Activated CD8-positive, alpha-beta T cell treated with anti-CD3 and anti-CD28 coated beads for 36 hours (primary cell): ENCODE measurements at places on chromosomes 16 and 17.
A peak's percentile ranks its signal among the peaks of the same experiment; 100 is the strongest.

DNA sequence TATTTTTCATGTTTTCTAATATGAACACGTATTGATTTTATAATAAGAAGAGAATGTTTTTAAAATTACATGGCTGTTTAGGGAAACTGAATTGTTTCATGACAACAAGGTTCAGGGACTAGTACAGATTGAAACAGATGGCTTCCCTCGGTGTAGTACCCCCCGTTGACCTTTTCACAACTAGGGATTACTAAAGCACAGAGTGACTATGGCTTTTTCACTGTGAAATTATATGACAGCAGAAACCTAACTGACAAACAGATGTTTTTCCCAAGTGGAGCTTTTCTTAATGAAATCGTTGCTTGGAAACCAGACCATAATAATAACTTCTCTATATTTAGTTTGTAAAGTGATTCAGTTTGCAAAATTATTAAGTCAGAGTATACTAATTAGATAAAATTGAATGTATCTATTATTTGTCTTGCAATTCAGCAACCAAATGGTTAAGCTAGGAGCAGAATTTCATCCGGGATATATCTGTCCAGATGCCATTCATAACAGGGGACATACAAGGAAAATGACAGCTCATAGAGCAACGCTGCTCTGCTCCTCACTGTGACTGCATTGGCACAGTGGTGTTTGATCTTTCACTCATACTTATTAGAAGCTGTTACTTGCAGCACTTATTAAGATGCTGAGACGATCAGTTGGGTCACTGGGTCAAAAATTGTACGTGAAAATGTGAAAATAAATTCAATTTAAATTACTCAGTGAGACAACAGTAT, 111.7 kb downstream of the TANGO6 start:
- no peak overlapping the region for H3K27ac ChIP-seq
- H3K4me3 ChIP-seq = no peak overlapping the region
- H3K27me3 ChIP-seq = no peaks in the 10 kb centered on the region

DNA sequence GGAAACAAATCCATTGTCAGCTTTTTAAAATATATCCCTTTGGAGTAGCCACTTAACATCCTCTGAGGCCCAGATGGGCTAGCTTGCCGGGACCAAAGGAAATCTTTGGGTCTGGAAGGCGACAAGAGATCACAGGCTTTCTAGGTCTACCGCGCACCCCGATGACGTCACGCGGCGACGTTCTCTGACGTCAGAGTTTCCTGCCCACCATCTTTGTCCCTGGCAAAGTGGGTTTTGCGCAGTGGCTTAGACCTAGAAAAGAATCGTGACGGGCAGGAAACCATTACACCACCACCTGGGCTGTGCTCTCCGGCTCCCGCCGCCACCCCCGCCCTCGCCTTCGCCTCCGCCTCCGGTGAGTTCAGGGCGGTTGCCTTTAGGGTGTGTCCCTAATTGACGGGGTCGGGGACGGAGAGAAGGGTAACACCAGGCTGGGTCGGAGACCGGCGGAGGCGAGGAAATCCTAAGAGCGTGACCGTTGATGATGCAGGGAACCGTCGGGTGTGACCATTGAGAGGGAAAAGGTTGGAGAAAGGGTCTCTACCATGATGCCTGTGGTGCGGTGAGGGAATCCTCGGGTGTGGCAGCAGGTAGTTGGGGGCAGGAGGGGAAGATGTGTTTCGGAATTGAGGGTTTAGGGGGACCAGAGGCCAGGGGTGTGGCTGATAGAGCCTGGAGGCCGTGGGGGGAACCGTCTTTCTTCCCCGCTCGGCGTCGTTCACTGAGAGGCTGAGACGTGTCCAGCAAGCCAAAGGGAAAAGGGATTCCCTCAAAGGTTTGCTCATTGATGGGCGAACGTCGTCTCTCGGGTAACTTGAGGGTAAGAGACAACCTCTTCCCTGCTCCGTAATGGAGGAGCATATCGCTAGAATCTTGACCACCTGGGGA, at the start of gene AP2B1:
Gene AP2B1 (plus strand): TSS at position 249 of the 888 bp plus-strand sequence. CDS start 6,709 bp downstream, outside the sequence.
- no peaks in the 10 kb centered on the region for H3K27me3 ChIP-seq
- peak within 1 kb of the TSS; percentile 99 for H3K27ac ChIP-seq
- H3K4me1 ChIP-seq = peaks cover 22% of the 10 kb centered on the region
- peak within 1 kb of the TSS; percentile 99 for H3K4me3 ChIP-seq
- peak; percentile 96 for DNase-seq

GRCh38 chr16:22070361-22071330, 21.7 kb upstream of the VWA3A start:
- no peak for DNase-seq
- H3K27ac ChIP-seq = no peak overlapping the region
- peaks cover 1% of the 10 kb centered on the region for H3K4me1 ChIP-seq
- H3K4me3 ChIP-seq = no peak overlapping the region
- peaks cover 13% of the 10 kb centered on the region for H3K36me3 ChIP-seq

GRCh38 chr16:72240466-72240865, 68.5 kb upstream of the PMFBP1 start:
- H3K4me3 ChIP-seq = no peak overlapping the region
- peaks cover 1% of the 10 kb centered on the region for H3K27me3 ChIP-seq
- no peaks in the 10 kb centered on the region for H3K36me3 ChIP-seq
- H3K4me1 ChIP-seq = no peaks in the 10 kb centered on the region
- no peak for DNase-seq

DNA sequence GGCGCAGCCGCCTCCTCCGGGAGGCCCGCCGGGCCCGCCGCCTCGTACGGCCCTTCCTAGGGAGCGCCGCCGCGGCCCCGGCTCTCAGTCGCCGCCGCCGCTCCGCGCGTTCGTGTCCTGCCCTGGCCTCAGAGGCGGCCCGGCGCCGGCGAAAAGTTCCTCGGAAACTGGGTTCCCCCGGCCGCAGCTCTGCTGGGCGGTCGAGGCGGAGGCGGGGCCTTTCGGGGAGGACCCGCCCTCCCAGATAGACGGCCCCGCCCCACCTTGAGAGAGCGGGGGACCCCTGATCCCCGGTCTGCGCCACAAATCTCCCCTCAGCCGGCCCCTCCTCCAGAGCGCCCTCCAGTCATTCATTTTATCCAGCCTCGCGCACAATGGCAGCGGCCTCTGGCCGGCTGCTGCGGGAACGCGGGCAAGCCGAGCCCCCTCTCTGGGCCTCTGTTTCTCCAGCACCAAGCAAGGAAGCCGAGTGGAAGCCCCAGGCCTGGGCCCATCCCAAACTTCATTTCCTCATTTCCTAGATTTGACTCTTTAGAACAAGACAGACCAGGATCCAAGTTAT, at the start of gene SREBF1:
Gene SREBF1 (minus strand): TSS at position 169 of the 562 bp plus-strand sequence. CDS start 169 bp downstream, outside the sequence.
- peak within 1 kb of the TSS; percentile 96 for H3K27ac ChIP-seq
- DNase-seq = peak; percentile 86
- H3K27me3 ChIP-seq = no peaks in the 10 kb centered on the region
- H3K4me1 ChIP-seq = peaks cover 69% of the 10 kb centered on the region
